ENCODE measurements at places on chromosomes 3 and 15. TPM values are rescaled to one million over a fixed set of nuclear protein-coding genes. Genes with fewer than 3 reads are reported as not detected.

The MAP4 gene
- 34.5 TPM for polyA plus RNA-seq

The IQCF2 gene
- not detected for polyA plus RNA-seq

The CACNA1D gene
- polyA plus RNA-seq = 22.8 TPM

The IGSF10 gene
- polyA plus RNA-seq = 0.27 TPM

GRCh38 chr3:190534986-190535385 lies 21.1 kb downstream of the IL1RAP start:
- no peak overlapping the region for H3K4me3 ChIP-seq
- H3K27ac ChIP-seq = no peak overlapping the region
- no peaks in the 10 kb centered on the region for H3K27me3 ChIP-seq
- no peaks in the 10 kb centered on the region for H3K4me1 ChIP-seq
- DNase-seq = no peak
- H3K36me3 ChIP-seq = no peaks in the 10 kb centered on the region

DNA sequence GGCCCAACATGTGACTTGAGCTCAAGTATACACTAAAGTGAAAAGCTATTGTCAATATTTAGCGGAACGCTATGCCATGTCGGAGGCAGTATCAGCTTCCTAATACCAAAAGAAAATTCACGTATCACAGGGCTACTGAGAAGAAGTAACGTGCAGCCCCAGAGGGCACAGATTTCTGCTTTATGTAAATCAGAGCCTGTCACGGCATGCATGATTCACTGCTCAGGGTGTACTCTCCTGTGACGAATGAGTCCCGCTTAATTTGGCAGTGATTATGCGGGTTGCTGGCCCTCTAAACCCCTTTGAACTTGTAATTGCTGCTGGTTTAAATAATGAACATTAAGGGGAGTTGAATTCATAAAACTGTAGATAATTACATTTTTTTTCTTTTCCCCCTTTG lies 85.3 kb downstream of the MEIS2 start:
- DNase-seq = no peak
- no peak overlapping the region for H3K27ac ChIP-seq
- no peaks in the 10 kb centered on the region for H3K27me3 ChIP-seq

- H3K27ac ChIP-seq = no peak overlapping the region
- no peaks in the 10 kb centered on the region for H3K36me3 ChIP-seq
- DNase-seq = no peak
- H3K27me3 ChIP-seq = no peaks in the 10 kb centered on the region
- no peaks in the 10 kb centered on the region for H3K4me1 ChIP-seq
Measured at GRCh38 chr3:43465109-43465508, 156.7 kb downstream of the ANO10 start.
